NCI-H460 (cell line): ENCODE measurements at places on chromosomes 7 and 10.

DNA sequence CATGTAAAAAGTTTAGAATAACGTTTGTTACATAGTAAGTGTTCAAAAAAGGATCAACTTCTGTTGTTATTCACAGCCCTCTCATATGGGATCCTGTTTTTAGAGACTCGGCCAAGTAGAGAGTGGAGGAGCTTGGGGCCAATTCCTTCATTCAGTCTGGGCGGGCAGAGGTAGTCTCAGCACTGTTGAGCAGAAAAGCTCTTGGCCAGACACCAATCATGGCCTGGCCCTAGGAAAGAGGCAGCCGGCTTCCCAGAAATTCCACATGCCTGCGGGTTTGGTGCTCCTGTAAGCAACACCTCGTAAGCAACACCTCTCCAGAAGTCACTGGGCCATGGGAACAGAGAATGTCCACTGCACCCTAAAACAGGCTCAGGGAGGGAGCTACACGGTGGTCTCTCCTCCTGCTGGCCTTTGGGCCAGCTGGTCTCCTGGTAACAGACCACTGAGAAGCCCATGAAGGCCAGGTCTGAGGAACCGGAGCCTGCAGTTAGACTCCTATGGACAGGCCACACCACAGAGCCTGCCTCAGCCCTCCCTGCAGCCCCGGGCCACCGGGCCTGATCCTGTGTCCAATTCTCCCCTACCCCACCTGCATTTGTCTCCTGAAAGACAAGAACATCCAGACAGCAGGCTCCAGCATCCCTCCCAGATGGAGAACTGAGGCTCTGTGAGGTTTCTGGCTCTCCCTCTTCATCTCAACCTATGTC lies 149.1 kb downstream of the GRID1 start:
- no peak for DNase-seq

GRCh38 chr10:93478873-93479272 lies 3.3 kb downstream of the MYOF start:
- DNase-seq, result no peak

DNA sequence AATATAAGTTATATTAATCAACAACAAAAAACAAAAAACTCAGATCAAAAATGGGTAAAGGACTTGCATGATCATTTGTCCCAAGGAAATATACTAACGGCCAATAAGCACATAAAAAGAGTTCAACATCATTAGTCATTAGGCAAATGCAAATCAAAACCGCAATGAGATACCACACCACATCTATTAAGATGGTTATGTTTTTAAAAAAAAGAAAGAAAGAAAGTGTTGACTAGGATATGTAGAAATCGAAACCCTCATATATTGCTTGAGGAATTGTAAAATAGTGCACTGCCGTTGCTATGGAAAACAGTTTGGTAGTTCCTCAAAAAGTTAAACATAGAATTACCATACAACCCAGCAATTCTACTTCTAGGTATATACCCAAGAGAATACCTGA lies 39.4 kb upstream of the CTNNA3 start:
- DNase-seq, result no peak

- peak; percentile 4 for DNase-seq
Observed at GRCh38 chr10:8365935-8366911, 311.7 kb downstream of the GATA3 start.

DNA sequence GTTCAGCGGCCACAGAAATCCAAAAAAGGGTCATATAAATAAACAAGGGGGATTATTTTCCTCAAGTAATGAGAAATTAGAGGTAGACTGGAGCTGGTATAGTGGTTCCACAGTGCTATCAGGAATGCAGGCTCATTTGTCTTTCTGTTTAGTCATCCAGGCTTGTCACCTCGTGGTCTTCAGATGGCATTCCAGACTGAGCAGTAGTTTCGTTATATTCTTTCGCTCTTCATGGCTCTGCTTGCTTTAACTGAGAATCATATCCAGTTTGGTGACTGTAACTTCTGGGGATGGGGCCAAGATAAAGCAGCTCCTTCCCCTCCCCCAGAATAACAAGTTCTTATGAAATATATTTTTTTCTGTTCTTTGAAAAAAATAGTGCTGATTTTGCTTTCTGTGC lies 9.5 kb downstream of the ANKIB1 start:
- DNase-seq, result no peak

GRCh38 chr10:6017781-6018354 lies 40.5 kb upstream of the IL15RA start:
- DNase-seq, result no peak

DNA sequence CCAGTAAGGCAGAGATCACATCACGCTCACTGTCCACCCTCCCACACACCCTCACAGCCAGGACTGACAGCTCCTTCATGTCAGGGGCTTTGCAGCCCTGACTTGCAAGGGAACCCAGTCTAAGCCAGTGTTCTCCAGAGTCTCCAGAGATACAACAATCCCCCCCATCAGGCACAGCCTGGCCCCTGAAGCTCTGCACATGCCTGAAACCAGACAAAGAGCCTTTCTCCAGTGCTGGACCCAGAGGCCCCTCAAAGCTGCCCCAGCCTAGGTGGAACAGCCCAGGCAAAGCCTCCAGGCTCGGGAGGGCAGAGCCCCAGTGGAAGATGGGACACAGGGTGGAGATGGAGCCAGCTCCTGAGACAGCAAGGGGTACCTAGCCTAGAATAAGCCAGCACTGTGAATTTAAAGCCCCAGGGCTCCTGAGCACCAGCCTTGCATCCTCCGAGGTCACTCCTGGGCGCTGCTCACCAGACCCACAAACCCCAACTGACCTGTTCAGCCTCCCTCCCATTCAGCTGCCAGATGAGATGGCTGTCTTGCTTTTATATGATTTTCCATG lies 50.2 kb downstream of the GRID1 start:
- no peak for DNase-seq

DNA sequence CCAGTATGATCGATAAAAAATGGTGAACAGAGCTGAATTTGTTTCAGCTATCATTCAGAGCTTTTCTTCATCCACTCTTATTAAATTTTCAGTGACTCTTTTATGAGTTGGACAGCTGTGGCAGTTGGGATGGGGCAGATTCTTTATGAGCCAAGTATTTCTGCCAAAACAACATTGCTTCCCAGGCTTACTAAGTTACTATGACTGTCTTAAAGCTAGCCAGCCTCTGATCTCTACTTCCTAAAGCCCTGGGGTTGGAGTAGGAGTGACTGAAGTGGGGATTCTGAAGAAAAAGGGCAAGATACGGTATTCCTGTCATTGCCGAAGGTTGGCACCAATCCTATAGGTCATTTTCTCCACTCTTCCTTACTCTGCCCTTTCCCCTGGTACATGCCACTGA lies 12.7 kb downstream of the RPP30 start:
- DNase-seq, result no peak

- peak; percentile 44 for DNase-seq
Observed at GRCh38 chr10:96511044-96511945, 2.4 kb downstream of the TLL2 start.

GRCh38 chr10:6292741-6293151 lies 90.0 kb downstream of the PFKFB3 start:
- no peak for DNase-seq

DNA sequence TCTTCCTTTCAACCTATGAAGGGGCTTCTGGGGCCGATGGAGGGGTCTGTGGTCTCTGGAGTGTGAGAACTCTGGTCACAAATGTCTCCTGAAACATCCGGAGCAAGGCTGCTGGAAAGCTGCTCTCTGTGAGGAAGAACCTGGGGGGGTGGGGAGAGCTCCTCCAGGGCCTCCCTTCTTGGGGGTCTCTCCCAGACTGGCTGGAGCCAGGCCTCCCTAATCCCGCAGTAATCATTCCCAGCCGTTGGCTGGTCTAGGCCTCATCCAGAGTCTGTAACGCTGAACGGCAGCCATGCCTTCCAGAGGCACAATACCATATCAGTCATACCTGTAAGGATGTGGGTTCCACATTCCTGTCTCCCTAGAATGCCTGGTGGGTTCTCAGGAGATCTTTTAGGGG lies 4.4 kb upstream of the LZTS2 start:
- no peak for DNase-seq

DNA sequence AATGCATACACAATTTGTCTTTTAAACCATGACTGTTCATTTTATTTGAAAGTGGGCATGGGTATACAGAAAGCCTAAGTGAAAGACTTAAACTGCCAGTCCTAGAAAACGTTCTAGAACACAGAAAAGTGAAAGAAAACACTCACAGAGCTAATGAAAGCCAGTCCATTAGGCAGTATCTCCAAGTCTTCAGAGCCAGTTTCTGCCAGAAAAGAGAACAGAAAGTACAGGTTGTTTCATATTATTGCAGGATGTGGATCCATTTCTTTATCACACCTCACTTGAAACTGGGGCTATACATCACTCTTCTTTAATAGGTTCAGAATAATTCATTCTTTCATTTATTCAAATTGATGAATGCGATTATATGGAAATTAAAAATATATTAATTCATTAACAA lies 7.7 kb downstream of the PON1 start:
- DNase-seq, result no peak

DNA sequence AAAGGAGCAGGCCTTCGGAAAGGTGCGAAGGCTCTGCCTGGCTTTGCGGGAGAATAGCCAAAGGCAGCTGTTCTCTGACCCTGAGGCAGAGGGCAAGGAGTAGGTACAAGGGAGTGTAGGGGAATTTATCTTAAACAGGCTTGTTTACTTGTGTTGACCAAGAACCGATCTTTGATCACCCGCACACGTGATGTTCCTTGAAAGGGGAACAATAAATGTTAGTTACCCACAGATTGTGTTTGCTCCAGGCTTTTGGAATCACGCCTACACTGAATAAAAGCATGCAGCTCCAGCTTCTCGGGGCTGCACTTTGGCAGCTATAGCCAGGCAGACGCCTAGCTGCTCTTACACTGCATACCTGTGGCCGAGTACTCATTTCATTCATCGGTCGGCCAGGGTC lies 420.8 kb downstream of the PHF14 start:
- no peak for DNase-seq

DNA sequence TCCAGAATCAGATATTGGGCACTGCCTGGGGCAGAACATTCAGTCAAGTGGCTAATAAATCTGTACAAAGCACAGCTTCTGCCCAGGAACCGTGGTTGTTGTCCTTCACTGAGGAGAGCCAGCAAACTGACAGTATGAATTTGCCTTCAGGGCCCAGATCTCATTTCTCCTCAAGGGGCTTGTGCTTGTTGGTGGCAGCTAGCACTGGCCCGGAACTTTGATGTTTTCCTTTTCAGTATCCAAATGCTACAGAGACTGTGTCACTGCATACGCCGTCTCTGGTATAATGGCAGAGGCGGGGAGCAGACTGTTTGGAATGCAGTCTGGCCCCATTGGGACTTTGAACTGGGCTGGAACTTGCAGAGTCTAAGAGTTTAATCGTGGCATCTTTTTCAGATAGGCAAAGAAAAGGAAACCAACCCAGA lies 30.4 kb upstream of the ADD3 start:
- no peak for DNase-seq

DNA sequence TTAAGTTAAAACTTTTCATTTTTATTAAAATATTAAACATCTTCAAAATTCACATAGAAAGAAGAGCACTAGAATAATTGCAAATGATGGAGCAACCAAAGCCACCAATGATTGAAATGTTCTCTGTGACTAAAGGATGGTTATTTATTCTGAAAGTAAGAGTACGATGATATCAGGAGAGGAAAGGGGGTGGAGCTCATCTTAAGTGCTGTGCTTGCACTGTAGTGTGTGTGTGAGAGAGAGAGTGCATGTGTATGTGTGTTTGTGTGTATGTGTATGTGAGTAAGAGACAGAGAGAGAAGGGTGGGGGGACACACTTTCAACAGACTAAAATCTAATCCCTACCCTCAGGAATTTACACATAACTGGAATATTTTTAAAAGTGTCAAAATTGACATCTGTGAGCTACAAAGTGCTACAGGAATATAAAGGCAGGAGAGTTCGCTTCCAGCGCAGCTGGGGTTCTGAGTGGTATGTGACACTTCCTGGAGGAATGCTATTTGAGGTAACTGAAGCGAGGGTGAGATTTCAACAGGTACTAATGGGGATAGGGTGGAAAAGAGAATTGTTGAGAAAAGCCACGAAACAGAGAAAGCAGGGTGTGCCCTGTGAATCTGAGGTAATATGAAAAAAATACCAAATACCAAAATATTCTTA lies 57.2 kb upstream of the SMNDC1 start:
- peak; percentile 56 for DNase-seq

GRCh38 chr10:60986791-60987190 lies 42.8 kb upstream of the RHOBTB1 start:
- DNase-seq, result no peak

DNA sequence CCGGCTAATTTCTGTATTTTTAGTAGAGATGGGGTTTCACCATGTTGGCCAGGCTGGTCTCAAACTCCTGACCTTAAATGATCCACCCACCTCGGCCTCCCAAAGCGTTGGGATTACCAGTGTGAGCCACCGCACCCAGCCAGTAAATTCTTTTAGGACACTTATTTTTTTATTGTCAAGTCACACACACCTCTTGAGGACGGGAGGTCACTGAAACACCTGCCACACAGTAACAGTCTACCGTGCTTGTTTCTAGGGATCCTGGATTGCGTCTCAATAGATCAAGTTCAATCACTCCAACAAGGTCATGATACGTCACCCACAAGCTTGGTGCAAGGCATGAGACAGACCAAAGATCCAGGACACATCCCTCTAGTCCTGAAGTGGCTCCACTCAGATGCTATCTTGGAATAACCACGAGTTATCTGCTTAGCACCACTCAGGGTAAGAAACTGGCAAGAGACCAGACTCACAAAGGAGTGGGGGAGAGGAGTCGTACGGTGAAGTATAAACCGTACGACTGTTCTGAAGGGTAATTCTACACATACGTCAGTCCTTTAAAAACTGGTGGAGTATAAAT lies 58.9 kb upstream of the NCAPG2 start:
- DNase-seq, result no peak

- DNase-seq, result no peak
Observed at GRCh38 chr7:1544896-1545416, 11.0 kb downstream of the TMEM184A start.

GRCh38 chr7:44309271-44310091 lies 15.9 kb downstream of the CAMK2B start:
- no peak for DNase-seq

- no peak for DNase-seq
Observed at GRCh38 chr7:131652194-131652593, 95.8 kb upstream of the PODXL start.

GRCh38 chr10:15300697-15301096 lies 70.4 kb downstream of the FAM171A1 start:
- no peak for DNase-seq

GRCh38 chr7:128358233-128358632 lies 3.3 kb downstream of the PRRT4 start:
- DNase-seq, result no peak

GRCh38 chr7:137169282-137169698 lies 174.2 kb downstream of the PTN start:
- DNase-seq, result peak; percentile 54

GRCh38 chr7:963236-964078 lies 9.0 kb upstream of the ADAP1 start:
- DNase-seq, result no peak

DNA sequence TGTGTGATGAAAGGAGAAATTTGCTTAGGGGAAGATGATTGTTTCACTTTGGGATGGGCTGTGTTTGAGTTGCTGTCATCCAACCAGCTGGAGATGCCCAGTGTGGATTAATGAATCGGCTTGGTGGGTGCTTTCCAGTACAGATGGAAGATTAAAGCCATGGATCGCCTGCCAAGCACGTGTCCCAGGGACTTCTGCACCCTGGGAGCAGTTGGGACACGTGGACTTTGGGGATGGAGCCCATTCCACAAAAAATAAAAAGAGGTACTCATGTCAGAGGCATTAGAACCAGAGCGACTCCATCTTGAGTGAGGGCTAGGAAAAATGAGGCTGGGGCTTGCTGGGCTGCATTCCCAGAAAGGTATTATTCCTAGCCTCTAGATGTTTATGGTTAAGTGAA lies 29.3 kb upstream of the PRLHR start:
- DNase-seq, result no peak

GRCh38 chr7:118609207-118609606 lies 384.7 kb downstream of the ANKRD7 start:
- no peak for DNase-seq

GRCh38 chr7:130379019-130379418 lies 1.3 kb upstream of the CPA1 start:
- no peak for DNase-seq
